ENCODE measurements at places on chromosomes 7 and 10. TPM values are rescaled to one million over a fixed set of nuclear protein-coding genes. Genes with fewer than 3 reads are reported as not detected.

Gene TNS3
- 2.7 TPM for total RNA-seq

DNA sequence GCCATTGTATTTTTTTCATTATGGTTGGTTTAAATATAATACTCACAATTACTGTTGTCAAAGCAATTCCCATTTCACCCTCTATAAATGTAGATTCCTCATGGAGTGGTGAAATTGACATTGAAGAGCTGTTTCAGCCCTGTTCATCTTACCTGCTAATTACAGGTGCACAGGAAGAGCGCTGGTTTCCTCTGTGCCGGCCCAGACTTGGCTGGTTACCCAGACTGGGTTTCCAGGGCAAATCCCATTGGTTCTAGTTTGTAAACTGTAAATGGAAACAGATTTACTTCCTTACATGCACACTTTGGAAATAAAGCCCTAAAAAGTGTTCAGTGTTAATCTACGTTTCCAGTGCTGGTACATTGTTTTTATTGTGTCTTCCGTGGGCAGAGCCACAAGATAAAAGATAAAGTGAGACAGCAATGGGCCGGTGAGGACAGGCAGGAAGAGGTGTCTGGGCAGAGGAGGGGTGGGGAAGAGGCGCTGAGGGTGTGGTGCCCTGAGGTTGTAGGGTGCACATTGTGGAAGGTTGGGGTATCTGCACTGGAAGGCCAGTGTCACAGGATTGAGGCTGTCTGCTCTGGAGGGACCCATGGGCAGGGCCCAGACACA lies 71.6 kb upstream of the ZPBP start:
- no peak for DNase-seq

GRCh38 chr7:55105952-55106351 lies 87.1 kb downstream of the EGFR start:
- no peak for DNase-seq

DNA sequence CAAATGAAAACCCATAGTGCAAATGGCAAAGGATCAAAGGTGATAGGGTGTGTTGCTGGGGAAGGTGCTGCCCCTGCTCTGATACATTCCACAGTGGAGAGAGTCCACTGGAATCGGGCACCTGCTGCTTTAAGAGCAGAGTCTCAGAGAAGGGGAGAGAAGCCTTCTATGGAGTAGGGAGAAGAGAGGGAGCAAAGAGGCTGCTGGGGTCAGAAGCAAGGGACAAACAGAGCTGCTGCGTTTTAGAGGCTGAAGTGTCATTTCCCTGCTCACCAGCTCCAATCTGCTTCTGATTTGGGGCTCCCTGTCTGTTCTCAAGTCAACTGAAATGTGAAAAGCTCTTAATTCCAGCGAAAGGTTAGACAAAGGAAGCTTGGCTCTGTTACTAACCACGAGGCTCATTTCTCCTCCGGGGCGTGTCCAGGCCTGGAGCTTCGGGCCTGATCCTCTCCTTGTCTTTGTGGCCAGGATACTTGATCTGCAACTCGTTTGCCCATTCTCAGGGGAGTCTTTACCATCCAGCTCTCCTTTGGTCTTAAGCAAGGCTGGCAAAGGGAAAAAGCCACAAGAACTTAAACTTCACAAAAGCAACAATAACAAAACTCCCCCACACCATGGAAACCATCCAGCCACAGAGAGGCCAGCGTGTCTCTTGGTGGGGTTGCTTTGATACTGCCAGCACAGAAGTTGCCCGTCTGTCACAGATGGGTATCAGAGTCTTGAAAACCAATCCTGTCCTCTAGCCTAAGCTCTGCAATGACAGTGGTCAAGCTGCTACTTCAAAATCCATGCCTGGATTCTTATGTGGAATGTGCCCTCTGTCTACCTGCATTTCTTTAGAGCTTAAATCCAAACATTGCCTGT lies 692.6 kb downstream of the SUGCT start:
- no peak for DNase-seq

- no peak for DNase-seq
These were observed 43.3 kb upstream of the ANLN start for GRCh38 chr7:36346260-36346831.

Gene NME8
- 0.51 TPM for total RNA-seq

Gene HOXA3
- total RNA-seq, result 0.08 TPM

DNA sequence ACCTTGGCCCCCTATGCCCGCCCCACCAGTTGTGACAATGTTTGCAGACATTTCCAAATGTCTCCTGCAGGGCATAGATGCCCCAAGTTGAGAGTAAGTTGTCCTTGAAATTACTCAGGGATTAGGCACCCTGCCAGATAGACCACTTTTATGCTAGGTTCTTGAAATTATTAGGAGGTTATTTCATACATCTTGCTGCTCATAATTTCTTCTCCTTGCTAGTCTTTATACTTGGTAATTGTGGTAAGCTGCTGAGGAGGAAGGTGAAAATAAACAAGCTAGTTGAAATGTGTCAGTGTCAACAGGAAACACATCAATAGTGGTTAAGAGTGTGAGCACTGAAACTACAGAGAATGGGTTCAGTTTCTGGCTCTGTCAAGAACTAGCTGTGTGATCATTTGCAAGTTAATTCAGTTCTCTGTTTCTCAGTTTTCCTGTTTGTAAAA lies 63.7 kb upstream of the AOAH start:
- DNase-seq, result peak; percentile 42

DNA sequence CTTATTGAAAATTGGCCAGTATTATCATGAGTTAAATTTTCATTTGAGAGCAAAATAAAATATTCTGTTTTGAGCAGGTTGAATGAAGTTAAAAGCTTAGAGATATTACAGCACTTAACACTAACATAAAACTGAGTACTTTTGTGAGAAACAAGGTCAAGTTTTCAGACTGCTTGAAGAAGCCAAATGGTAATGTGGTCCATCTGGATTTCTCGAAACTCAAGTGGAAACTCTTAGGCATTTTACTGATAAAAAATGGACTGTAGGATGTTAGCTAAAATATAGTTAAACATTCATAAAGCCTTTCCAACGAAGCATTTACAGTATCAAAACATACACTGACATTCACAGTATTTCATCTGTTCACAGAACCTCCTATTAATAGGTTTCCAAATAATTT lies 528.1 kb upstream of the SEMA3D start:
- no peak for DNase-seq

Measured in GM12878 (cell line).